ENCODE measurements at places on chromosomes 2 and 18.

DNA sequence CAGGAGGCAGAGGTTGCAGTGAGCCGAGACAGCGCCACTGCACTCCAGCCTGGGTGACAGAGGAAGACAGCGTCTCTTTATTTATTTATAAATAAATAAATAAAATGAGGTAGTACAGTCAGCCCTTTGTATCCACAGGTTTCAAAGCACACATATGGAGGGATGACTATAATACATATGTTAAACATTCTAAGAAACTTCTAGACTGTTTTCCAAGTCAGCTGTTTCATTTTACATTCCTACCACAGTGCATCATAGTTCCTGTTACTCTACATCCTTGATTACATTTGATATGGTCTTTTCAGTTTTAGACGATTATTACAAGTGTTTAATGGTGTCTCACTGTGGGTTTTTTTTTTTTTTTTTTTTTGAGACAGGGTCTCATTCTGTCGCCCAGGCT, 157.6 kb downstream of the ATAD2B start:
- no peak for DNase-seq

DNA sequence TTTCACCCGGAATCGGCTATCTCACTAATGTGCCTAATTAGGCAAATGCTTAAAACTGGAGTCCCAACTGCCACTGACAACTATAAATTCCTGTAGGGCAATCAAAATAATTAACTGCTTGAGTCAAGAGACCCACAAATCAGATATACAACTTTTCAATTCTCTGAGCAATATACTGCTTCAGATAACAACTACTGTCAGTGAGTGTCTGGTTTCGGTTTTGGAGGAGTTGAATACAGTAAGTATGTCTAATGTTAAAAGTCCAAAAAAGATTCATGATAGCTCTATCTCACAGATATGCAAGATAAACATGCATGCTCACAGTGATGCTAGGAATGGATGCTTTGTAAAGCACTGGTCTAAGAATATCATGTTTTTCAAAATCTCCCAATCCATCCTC, 283.3 kb downstream of the NRXN1 start:
- peak; percentile 3 for DNase-seq

DNA sequence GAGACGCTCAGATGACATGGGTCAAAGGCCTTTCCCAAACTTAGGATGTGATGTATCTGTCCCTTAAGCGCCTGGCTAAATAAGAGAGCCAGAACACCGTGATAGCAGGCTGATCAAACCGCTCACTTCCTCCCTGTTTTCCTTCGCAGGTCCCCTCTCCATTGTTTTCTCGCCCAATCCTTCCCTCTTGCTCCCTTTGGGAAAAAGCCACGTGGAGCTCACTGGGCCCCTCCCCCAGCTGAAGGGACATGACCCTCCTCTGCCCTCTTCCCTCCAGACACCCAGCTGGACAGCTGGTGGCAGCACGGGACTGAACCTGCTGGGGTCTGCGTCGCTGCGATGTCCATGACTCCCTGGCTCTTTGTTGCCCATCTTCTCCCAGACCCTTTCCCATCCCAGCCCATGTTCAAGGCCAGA, 201.7 kb downstream of the TNS1 start:
- DNase-seq: no peak

GRCh38 chr18:9104244-9104901, 1.9 kb downstream of the NDUFV2 start:
- peak; percentile 25 for DNase-seq

GRCh38 chr2:169715379-169716237, 18.0 kb upstream of the KLHL23 start:
- peak; percentile 46 for DNase-seq

GRCh38 chr2:100744589-100744988, 75.3 kb upstream of the NPAS2 start:
- DNase-seq: no peak

- no peak for DNase-seq
Measured at GRCh38 chr2:120545521-120546047, 190.1 kb upstream of the GLI2 start.

DNA sequence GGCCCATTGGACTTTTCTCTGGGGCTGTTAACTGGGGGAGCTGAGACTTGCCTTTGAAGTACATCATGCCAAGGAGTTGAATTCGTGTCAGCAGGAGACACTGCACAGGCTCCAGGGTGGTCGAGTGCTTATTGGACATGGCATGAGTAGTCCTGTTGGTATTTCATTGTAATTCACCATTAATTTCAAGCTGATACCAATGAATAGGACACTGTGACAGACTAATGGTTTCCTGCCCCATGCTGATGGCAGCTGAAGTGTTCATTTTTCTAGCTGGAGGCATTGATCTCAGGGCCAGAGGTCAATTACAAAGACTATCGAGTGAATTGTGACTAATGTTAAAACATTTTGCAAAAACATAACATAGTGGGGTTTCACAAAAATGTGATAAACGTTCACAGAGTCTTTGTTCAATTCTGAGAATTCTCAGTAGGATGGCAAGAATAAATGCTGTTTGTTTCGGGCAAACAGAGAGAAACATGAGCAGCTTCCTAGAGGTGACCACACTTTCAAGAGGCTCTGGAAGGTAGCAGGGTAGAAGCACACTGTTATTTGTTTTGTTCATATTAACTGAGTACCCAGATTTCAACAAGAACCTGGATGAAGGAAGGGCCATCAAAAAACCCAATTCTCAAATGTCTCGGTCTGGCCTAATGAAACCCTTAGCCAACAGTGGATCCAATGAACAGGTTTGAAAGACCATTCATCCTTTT, 90.6 kb upstream of the ARL4C start:
- peak; percentile 36 for DNase-seq

DNA sequence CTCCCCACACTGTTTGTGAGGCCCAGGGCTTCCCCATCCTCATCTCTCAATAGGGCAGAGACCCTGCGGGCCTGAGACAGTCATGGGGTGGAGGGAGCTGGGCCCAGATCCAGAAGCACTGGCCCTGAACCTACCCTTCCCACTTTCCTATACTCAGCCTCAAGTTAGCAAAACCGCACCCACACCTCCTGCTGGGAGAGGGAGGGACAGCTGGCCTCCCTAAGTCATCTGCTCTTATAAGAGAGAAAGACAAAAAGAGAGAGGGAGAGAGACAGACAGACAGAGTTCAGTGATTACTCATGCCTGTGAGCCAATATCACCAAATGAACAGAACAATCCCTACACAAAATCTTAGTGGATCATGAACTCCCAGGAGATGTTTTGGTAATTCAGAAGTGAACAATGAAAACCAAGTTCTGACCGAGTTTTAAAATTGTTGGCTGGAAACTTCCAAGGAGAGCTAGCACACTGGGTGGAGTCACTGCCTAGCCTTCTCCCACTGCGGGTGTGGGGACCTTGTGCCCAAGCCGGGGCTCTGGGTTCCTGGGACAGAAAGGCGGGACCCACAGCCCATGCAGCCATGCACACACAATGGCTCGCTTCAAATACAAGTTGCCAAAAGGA, 130.5 kb downstream of the PXDN start:
- peak; percentile 71 for DNase-seq

- no peak for DNase-seq
Measured at GRCh38 chr2:42834161-42834560, 41.8 kb upstream of the HAAO start.

DNA sequence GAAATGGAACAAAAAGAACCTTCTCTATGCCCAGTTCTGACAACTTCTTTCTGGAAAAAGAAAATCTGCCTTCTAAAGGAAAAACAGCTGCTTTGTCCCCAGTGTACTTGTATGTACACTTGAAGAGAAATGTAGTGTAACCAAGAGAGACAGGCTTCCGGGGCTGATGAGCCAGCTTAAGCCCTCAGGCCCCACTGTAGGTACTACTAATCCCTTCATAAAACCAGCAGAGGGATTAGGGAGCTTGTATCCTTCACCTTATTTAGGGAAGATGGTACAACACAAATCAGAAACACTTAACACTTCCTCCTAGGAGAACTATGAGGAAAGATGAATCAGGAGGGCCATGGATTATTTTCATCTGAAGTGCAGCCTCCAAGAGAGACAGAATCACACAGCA, 18.8 kb upstream of the SUCLG1 start:
- DNase-seq: no peak

GRCh38 chr2:238952261-238952919, 104.5 kb downstream of the TWIST2 start:
- DNase-seq: peak; percentile 75

GRCh38 chr18:79438898-79439627, 43.3 kb downstream of the NFATC1 start:
- no peak for DNase-seq
